ENCODE measurements at places on chromosomes 1 and 21.

DNA sequence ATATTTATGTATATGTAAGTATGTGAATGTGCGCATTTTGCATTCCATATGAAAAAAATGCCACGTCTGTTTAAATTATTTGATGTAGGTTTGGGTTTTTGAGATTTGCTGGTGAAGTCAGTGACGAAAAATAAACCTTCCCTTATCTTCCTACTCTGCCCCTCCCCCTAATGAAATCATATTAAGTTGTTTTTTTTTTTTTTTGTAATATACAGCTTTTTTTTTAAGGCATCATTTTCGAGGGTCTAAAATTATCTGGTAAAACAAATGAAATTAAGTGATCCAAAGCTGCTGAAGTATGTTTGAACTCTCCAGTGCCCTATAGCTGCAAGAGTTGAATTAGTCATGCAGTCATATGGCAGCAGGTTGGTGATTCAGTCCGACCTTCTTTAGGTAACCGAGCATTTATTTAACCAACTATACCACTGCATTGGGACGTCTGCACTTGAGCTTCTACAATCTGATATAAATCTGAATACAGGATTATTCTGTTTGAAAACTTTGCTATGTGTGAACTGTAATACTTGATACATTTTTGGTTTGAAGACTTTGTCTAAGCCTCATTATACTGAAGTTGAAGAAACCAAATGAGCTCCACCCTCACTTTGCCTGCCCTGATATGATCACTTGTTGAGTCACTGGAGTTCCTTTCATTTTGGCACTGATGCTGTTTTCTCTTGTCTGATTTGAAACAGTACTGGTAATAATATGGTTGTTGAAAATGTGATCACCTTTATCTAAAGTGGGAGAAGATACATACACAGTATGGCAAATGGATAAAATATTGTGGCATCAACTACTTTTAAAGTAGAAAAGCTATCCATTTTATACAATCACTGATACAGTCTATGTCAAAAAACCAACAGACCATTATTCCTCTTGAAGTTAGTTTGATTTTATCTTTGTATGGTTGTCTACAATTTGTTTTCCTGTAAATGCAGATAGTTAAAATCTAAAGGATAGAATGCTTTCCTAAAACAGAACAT is 11.7 kb downstream of the PDIK1L start:
- no peak for DNase-seq

DNA sequence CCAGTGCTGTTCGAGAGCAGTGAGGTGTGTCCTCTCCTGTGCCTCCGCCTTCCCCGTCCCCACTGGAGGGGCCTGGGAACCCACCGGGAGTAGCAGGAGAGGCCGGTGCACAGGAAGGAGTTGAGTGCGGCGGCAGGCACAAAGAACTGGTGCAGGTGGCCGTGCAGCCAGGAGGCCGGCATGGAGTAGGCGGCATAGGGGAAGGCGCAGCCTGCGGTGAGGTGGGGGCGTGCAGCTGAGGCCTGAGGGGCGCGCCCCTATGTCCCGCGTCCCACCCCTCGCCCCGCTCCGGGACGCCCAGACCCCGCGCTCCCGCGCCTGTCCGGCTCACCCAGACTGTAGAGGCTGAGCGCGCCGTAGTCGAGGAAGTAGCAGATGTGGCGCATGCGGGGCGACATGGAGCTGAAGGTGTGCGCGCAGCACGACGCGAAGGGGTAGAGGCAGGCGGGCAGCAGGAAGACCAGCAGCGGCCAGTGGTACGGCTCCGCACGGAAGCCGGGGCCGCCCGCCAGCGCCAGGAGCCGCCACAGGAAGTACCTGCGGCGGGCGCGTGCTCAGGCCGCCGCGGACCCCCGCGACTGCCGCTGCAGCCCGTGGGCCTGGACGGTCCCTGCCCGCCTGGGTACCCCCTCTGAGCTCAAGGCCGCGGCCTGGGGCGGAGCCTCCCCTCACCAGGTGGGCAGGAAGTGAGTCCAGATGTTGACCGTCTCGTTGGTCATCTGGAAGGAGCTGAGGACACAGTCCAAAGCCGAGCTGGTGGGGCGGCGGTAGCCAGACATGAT is 2.2 kb downstream of the PAQR6 start:
- no peak for DNase-seq

- DNase-seq: no peak
These were observed 88.7 kb downstream of the HLCS start for GRCh38 chr21:36877741-36878140.

DNA sequence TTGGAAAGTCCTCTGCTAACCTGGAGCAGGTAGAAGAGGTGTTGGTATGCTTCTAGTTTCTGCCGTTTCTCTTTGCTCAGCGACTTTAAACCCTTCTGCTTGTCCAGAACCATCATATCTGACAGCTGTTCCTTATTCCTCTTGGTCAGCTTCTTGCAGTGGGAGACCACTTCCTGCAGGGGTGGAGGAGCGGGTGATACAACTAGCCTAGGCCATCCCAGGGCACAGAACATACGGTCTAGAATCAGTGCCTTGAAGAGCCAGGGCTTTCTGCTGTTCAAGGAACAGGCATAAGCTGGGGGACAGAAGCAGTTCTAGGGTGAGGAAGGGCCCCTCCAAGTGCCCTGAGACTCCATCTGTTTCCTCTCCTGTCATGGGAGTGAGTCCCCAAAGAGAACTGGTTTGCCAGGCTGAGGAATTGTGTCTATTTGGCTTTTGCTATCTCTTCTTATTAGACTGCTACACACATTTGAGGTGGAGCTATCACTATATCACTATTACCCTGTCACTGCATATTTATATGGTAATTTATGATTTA is 32.5 kb downstream of the IQGAP3 start:
- no peak for DNase-seq

DNA sequence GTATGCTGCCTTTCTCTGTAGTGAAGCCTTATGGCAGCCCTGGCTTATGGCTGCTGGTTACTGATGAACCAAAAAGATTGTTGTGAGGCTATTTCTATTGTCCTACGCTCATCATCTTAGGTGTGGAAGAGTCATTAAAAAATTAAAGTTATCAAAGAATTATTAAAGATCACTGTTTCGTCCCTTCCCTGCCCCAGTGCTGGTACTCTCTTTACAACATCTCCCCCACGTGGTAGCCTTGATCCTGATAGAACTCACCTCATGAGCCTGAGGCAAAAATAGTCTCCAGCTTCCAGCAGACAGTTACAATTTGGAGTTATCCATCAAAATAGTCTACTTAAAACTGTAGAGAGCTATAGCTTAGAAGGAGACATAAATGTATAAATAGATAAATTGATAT is 201.5 kb downstream of the S1PR1 start:
- no peak for DNase-seq

- no peak for DNase-seq
These were observed 28.7 kb downstream of the MRPL37 start for GRCh38 chr1:54228638-54229079.

DNA sequence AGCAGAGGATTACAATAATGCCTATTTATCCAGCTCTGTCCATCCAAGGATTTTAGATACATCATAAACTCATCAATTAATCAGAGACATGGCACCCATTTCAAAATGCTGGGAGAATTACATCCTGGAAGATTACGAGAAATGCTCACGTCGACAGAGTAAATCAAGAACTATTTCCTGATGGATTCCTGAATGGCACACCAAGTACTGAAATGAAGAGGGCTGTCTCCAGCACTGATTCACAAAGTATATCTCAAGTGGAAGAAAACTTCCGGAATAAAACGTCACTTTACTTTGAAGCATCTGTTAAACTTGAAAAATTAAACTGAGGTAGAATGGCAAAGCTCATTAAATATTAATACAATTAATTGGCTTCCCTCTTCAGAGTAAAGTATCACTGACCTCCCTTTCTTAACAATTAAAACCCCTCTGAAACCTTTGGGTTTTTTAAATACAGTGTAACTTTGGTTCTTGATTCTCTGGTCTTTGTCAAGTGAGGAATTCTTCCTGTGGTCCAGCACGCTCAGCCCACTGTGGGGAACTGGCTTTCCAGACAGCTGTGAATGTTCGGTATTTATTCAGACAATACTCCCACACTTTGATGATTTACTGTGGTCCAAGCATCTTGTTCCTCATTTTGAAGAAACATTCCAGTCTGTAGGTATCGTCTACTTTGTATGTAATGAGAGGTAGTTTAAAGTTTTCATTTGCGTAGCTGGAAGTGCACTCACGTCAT is 288.0 kb downstream of the NFIA start:
- DNase-seq: no peak

DNA sequence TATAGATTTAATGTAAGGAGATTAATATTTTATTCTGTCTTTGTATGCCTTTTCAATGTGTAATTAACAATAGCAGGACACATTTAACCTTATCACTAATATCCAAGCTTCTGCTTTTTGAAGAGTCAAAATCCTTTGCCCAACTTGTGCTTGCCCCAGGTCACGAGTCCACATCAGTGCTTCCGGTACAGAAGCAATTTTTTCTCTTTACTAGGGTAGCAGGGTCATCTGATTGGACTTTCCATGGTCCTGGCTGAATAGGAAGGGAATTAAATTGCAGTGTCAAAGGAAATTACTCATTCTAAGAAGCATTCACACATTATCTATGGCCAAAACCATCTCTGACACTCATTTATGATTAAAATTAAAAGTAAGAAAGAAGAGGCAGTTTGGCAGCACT is 460.5 kb upstream of the ADGRL2 start:
- DNase-seq: no peak

DNA sequence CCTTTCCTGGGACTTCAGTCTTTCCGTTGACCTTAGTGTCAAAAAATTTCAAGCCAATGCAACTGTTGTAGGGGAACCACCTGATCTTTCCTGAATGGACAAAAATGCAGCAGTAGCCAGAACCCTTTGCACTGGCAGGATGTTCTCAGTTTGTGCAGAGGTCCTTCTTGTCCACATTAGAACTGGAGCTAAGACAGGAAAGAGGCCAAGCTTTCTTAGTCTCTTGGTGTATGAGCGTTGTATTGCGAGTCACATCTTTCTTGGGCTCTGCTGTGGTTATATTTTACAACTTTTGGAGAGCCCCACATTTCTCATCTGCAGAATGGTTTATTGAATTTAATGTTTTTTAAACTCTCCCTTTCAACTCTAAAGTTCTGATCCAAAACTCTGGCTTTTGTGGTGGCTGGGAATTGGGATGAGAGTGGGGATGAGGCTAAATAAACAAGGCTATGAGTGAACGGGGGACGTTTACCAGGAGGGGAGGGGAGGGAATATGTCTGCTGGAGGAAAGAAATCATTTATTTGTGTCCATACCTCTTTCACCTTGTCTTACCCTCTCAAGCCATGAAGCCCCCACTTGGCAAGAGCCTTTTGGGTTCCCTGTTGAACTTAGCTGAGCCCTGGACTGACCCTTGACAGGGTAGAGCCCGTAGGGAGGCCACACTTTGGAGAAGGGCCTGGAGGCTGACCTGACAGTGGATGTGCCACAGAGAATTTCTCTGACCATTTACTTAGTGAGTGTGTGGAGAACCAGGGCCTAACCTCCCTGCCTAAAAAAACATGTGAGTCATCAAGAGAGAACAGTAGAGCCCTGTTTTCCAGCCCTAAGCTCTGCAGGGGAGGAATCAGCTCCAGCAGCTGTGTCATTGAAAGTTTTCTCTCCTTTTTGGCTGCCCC is 586 bp downstream of the CHI3L2 start:
- DNase-seq: no peak

GRCh38 chr1:114130846-114131525 is 22.7 kb downstream of the SYT6 start:
- DNase-seq: no peak

- DNase-seq: no peak
These were observed 62.3 kb downstream of the GON4L start for GRCh38 chr1:155794605-155795245.

- DNase-seq: no peak
These were observed 124.3 kb upstream of the SAMSN1 start for GRCh38 chr21:14670409-14670808.

DNA sequence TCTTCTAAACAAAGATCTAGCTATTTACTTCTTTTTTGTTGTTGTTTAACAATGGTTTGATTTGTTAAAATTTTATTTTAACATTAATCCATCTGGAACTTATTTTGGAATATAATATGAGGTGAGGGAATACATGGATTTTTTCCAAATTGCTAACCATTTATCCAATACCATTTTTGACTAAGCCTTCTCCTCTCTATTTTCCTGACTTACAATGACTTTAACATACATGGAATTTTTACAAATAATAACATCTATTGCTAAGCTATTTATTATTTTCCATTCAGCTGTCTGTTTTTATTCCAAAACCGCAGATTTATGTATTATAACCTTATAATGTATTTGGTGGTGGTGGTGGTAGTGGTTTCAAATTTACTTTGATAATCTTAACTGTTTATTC is 420.3 kb upstream of the ADGRL2 start:
- DNase-seq: no peak

DNA sequence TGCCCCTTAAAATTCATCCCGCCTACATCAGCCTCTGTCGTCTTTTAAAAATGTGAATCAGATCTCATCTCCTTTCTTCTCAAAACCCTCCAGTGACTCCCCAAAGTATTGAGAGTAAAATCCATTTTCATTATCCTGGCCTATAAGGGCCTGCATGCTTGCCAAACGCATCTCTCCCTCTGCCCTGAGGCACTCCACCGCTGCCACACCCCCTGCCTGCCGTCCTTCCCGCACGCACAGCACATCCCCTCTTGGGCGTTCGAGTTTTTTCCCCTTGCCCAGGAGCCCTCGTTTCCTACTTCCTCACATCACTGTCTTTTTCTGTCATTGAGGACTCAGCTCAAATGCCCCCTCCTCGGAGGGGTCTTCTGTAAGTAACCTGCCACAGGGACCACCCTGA is 53.3 kb upstream of the MTR start:
- DNase-seq: no peak

DNA sequence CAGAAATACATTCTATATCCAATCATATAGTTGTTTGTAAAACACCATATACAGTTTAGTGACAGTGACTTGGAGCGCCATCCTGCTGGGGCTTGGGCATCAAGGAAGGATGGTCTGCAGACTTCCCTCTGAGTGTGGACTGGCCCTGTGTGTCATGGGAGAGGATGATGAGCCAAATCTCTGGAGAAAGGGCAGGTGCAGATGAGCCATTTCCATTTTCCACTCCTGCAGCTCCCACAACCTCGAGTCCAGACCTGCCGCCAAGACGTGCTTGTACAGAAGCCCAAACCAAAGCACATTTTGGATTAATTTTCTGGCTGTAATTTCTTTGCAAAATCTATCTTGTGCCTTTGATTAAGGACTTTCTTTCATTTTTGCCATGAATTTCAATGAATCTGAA is 48.3 kb upstream of the SLC22A15 start:
- DNase-seq: no peak

- peak; percentile 97 for DNase-seq
These were observed 17.7 kb downstream of the NMNAT1 start for GRCh38 chr1:9960706-9961562.

DNA sequence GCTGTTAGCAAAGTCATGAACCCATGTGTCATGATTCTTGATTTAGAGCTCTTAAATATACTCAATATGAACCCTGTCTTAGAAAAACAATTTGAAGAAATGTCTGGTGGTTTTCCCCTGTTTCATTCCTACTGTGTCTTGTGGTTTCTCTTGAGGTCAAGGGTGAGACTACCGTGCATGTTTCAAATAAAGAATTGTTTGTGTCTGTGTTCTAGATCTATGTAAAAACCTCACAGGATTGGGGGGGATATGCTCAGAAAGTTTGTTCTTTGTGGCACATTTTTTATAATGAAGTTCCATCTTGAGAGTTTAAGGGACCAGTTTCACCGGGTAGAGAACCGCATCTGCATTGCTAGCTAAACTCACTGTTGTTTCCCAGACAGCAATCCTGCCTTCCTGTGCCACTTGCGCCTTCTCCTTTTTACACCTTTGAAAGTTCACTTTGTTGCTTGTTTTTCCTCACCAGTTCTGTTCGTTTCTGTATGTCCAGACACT is 30.9 kb upstream of the CACYBP start:
- no peak for DNase-seq
